ENCODE measurements at places on chromosomes 6 and 20.

DNA sequence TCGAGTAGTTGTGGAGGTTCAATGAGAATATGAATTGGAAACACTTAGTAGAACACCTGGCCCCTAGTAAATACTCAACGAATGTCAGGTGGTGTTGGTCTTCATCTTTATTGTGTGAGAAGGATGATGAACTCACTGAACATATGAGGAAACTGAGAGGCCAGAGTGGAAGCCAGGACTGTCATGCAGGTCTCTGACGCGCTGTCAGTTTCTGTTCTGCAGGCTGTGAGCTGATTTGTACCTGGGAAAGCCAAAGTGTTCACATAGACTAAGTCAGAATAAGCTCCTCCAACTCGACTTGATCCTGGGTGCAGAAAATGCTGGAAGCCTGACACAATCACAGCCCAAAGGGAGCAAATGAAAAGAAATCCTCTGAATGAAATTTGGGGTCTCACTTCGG is 222.2 kb downstream of the LY86 start:
- DNase-seq: no peak

- no peak for DNase-seq
These were observed 39.7 kb downstream of the TMEM181 start for GRCh38 chr6:158599635-158600034.

DNA sequence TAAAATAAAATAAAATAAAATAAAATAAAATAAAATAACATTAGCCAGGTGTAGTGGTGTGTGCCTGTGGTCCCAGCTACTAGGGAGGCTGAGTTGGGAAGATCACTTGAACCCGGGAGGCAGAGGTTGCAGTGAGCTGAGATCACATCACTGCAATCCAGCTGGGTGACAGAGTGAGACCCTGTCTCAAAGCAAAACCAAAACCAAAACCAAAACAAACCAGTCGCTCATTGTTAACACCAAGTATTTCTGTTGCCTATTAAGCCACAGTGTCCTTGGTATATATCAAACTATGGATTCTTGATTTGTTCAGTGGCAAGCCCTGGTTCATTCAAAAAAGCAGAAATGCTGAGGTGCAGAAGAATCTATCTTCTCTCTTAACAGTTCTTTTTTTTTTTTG is 65.7 kb downstream of the PYGB start:
- no peak for DNase-seq

GRCh38 chr6:123841067-123841896 is 37.6 kb downstream of the NKAIN2 start:
- DNase-seq: no peak

- no peak for DNase-seq
These were observed 290.0 kb downstream of the HAO1 start for GRCh38 chr20:7650086-7650879.

GRCh38 chr6:139944131-139944530 is 569.7 kb upstream of the CITED2 start:
- DNase-seq: no peak
